ENCODE measurements at places on chromosomes 7 and 10.

DNA sequence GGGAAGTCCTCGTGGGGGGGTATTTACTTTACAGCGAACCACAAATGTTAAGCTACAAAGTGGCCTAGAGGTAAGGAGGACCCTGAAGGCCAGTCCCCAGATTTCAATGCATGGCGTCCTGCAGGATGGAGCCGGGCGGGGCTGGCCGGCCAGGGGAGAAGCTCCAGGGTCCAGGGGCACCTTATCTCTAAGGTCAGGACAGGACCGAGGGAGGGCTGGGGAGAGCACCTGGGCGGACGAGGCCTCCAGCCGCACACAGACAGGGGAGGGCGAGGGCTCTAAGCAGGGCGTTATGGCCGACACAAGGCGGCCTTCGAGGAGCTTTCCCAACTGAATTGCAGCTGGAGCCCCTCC is 96.4 kb upstream of the DIP2C start:
- no peak for DNase-seq

- DNase-seq: no peak
Measured at GRCh38 chr10:92328993-92329392, 38.0 kb downstream of the MARCHF5 start.

DNA sequence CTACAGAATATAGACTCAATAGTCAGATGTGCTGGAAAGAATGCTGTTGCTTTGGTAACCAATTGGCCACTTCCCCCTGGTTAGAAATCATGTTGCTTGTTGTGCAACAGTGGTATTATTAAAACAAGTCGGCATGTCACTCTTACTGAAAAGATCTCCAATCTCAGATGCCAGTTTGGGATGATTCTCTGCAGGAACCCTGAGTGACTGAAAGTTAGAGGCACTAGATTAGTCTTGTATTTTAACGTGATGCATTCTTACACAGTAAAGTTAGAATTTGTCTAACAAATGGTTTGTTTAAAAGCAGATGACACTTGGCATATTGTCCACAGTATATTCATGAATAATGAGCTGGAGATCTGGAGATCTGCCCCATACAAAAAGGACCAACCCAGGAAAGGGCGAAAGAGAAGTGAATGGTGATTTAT is 287.6 kb downstream of the TWIST1 start:
- no peak for DNase-seq

DNA sequence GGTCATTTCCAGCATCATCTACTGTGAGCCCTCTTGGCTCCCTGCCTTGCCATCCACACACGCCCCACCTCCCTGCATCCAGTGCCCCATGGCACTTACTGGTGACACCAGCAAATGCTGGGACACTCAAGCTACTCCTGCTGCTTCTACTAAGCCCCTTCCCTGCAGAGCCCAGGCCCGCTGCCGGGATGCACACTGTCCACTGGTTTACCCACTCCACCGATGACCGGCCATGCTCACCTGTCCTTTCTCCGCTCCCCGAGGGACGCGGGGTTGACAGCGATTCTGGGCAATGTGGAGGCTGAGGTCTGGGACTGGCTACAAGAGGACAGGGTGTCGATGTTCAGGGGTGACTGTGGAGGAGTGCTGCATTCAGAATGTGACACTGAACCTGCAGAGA is 110.2 kb downstream of the DLG5 start:
- no peak for DNase-seq

- no peak for DNase-seq
Measured at GRCh38 chr10:6458814-6459213, 121.3 kb downstream of the PRKCQ start.

DNA sequence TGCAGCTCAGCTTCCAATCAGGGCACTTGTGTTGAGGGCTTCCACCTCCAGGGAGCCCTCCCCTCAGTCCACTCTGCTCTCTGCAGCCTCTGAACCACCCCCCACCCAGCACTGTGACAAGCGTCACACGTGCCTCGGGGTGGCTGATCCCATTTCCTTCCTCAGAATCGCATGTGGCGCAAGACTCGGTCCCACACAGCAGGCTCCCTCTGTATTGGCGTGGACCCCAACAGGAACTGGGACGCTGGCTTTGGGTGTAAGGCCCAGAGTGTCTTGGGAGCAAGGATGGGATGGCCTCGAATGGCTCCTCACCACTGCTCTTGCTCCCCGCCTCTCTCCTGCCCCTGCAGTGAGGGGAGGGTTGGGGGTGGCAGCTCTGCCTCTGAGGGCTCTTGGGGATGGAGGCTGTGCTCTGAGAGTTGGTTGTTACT is 4.1 kb downstream of the CPA1 start:
- no peak for DNase-seq

DNA sequence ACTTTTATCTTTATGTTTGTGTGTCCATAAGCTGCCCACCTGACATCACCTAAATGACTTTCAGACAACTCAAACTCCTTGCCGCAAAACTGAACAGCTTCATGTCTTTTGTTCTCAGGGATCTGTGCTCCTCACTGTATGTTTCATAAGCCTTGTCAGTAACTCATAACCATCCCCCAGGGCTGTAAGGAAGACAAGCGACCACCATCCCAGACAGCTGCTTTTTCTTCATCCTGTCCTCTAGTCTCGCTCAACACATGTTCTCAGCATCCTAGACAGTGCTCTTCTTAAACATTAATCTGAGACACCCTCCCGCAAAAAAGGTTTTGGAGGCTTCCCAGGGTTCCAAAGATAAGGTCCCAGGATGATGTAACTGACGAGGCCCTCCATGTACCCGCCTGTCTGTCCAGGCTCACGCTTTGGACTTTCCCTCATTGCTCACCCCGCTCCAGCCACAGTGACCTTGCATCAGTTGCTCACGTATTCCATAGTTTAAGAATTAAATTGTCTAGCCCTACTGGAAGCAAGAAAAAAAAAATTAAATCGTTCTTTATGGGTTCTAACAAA is 69.8 kb downstream of the MAP3K8 start:
- no peak for DNase-seq

DNA sequence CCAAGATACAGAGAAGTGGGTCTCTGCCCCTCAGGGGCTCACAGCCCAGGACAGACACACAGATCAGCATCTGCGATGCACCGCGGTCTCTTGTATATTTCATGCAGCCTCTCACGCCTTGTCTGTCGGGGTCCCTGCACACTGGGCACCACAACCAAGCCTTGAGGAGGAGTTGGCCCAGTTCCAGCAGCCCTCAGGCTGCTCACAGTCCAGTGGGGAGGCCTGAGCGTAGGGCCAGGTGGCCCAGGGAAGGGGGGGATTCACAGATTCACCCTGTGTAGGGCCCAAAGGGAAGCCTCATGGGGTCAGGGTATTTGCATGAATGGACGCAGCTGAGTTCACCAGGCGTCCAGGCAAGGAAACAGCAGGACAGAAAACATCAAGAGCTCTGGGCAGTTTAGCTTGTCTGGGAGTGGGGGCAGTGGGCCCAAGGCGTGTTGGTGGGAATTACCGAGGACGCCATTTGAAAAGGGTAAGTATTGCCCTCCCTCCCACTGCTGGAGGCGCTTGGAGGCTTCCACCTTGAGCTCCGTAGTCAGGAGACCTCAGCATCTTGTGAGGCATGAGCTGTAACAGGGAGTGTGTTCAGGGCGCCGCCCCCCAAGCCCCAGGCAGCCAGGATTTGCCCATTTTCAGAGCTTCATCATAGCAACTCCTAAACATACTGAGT is 129.1 kb upstream of the CHST15 start:
- DNase-seq: no peak

DNA sequence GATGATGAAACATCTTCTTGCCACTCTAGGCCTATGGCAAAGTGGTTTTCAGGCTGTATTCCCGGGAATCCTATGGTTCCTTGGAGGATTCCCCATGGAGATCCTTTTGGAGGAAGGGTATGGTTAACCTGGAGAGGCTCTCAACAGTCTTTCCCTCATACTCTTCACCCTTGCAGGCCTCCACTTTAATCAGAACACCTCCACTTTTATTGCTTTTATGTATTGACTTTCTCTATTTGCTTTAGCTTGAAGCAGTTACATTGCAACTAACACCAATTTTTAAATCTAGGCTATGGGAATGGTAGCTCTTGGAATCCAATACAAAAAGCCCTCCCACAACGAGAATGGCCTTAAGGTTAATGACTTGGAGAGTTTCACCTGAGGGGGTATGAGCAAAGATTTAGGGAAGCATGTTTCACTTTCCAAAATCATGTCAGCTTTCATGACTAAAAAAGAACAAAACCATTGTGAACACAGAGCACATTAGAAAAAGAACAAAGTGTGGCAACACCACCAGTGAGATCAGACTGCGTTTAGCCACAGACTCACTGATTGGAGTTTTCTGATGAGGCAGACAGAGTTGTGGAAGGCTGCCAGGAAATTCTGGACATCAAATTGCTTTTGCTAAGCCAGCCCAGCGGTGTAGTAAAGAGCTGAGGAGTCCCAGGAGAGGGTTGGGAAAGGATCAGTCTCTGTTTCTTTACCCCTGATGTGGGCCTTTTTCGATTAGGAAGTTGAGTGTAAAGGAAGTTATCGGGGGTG is 130.4 kb upstream of the BMPER start:
- peak; percentile 87 for DNase-seq

DNA sequence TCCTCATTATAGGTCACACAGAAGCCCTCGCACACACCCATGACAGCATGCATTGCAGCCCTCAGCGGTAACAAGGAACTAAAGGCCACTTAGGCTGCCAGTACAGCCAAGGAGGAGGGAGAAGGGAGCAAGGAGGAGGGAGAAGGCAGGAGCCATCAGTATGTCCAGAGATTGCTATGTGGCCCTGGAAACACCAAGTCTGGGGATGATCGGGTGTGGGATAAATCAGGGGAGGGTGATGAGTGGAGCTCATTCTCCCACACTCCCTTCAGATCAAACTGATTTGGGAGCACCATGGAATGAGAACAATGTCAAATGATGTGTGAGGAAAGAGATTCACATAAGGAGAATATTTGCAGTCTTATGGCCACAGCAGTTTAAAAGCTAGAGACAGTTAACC is 350.9 kb downstream of the TNS3 start:
- DNase-seq: no peak

DNA sequence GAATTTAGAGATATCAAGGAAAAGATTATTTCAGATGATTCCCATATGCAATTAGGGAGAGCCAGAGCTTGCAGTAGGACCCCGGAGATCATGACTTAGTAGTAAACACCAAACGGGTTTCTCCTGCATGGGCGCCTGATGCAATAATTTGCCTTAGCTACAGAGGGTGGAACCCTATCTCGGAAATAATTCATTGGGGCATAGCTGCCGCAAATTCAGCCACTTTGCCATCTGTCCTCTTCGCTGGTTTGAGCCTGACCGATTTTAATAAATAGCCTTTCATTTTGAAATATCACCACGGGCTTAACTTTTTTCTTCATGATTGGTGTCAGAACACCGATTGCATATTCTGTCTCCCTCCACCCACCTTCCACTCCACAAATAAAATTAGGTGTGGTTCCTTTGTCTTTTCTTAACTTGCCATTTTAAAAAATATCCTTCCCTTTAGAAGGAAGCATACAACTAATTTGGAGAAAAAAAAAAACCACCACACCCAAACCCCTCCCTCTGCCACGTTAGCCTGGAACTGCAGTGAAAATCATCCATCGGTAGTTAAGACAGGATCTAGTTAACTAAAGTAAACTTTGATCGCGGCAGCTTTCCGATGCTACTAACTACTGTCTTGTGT is 1.4 kb downstream of the GARS1 start:
- no peak for DNase-seq

DNA sequence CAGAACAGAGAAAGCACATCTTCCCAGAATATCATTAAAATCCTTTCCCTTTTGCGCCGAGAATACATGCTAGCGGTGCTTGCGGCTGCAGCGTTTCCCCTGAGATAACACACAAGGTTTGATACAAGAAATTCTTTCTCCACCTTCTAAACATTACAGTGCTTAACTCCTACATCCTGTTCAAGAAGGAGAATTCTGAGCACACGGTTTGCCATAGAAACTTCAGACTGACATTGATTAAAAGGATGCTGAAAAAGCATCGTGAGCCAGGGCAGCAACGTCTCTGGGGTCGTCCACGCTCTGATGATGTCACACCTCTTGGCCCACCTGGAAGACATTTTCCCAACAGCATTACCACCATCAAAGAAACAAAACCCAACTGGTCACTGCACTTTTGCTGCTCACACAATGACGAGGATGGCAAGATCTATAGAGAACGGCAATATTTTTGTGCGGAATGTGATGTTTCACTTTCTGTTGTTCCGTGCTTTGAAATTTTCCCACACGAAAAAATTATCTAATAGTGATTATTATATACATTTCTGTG is 27.0 kb upstream of the PRSS1 start:
- no peak for DNase-seq

- no peak for DNase-seq
Measured at GRCh38 chr7:35596061-35596460, 98.9 kb downstream of the HERPUD2 start.

GRCh38 chr10:100621360-100622205 is 85.8 kb downstream of the HIF1AN start:
- DNase-seq: no peak

All from fibroblast of skin of left biceps (primary cell).